ENCODE measurements at places on chromosomes 3 and 15.

DNA sequence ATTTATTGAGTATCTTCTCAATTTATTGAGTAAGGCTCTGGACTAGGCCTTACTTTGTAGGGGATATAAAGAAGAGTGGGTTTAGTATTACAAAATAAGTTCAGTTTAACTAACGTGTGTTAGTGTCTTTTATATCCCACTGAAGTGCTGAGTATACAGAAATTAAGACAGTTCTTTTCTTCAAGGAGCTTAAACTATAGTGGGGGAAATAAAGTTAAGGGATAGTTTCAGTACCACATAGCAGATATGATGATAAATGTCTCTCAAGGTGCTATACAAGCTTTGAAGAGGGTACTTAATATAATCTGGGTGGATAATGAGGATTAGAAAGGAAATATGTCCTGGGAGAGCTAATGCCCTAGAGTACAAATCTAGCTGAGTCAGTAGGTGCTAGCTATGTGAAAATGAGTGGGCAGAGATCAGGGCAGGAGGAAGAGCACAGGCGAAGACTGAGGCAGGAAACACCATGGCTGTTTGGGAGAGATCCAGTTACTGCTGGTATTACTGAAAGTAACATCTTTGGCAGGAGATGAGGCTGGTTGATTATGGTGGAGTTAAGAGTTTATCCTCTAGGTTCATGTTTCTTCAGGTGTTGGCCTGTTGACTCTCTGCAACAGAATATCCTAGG is 46.0 kb downstream of the TEX9 start:
- no peak for DNase-seq

GRCh38 chr15:96054621-96055020 is 275.9 kb upstream of the NR2F2 start:
- no peak for DNase-seq

DNA sequence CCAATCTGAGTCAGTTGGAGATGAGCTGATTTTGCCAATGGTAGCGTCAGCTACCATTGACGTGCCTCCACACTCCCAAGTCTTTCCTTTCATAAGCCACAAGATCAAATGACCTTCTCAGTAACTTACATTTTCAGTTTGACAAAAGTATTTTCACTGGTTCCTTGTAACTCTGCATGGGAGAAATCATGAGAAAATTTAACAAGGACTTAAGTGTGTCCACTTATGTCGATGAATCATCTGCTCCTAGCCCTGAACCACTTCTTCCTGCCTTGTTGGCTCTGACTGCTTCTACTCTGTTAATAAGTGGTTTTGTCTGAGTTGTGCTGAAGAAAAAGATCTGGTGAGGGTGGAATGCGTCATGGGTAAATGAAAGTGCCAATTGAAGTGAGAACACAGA is 101.2 kb downstream of the NFKBIZ start:
- DNase-seq = no peak

DNA sequence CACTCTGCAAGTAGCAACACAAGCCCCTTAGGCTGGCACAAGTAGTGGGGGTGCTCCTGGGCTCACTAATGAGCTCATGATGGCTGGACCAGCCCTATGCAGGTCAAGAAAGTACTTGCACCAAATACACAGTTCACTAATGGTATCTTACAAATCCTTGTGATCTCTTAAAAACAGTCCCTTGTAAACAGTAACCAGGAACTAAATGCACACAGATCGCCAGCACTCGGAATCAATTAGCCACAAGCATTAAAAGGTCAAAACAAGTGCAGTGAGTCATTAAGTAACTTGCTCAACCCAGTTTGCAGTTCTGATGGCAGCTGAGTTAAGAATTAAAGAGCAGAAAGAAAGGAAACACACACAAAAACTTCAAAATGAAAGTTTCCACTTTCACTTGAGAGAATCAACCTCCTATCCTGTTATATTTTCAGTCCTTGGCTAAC is 43.2 kb downstream of the ARHGEF3 start:
- DNase-seq = peak; percentile 60

- no peak for DNase-seq
These were observed 250.6 kb upstream of the LYSMD4 start for GRCh38 chr15:99983886-99984286.

- no peak for DNase-seq
These were observed 64.5 kb upstream of the WNT5A start for GRCh38 chr3:55551644-55552043.

GRCh38 chr3:177498037-177498857 is 301.0 kb upstream of the TBL1XR1 start:
- no peak for DNase-seq

- DNase-seq = no peak
These were observed 69.9 kb upstream of the GATM start for GRCh38 chr15:45448066-45448915.

GRCh38 chr3:134002306-134002705 is 27.4 kb downstream of the SLCO2A1 start:
- DNase-seq = peak; percentile 60

GRCh38 chr3:24020036-24020691 is 75.1 kb downstream of the NR1D2 start:
- DNase-seq = no peak

DNA sequence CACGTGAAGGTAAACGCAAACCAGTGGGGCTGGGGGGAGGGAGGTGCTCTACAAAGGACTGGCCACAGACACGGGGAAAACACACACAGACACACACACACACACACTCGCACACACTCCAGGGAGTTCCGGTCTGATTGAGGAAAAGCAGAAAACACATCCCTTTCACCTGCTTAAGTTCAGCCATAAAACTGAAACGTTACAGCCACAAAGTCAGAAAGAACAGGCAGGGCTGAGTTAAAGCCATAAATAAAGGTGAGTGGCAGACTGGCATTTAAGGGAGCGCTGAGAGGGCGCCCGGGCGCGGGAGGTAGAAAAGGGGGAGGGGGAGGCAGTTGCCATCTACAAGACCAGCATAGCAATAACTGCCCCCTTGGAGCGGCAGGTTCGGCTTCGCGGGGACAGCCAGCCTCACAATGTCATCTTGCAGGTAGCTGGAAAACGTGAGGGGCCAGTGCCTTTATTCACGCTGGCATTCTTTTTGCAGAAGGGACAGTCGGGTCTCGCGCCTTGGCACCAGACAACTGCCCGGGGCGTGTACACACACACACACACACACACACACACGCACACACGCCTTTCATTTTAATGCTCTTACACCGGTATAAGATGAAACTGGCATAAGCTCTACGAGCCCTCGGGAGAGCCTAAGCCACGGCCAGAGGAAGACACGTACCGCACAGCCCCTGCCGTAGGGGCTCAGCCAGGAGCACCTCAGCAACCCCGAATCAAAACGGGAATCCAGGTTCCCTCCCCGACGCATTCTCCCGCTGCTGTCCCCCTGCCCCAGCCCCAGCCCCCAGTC is 866 bp downstream of the TNIK start:
- DNase-seq = no peak

DNA sequence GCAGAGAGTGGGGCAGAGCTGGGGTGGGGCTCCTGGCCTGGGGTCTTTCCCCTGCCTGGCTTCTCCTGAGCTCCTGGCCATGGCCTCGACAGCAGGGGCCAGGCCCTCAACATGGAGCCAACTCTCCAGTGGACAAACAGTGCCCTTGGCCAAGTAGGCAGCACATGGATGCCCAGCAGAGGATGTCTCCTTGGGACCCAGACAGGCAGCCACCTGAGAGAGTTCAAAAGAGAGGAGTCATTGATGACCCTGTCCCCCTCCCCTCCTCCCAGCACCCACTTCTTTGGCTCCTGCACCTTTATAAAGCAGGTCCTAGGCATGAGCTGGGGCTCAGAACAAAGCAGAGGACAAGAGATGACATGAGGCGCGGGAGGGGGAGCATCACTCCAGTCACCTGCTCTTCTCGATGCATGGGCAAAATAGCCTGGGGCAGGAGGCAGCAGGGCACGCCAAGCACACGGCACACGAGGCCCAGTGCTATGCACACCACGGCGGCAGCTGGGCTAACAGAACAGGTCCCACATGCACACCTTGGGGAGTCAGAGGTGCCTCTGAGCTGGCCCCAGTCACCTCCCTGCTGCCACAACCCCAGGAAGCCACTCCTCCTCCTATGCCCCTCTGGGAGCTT is 27.4 kb downstream of the SHISA5 start:
- no peak for DNase-seq

DNA sequence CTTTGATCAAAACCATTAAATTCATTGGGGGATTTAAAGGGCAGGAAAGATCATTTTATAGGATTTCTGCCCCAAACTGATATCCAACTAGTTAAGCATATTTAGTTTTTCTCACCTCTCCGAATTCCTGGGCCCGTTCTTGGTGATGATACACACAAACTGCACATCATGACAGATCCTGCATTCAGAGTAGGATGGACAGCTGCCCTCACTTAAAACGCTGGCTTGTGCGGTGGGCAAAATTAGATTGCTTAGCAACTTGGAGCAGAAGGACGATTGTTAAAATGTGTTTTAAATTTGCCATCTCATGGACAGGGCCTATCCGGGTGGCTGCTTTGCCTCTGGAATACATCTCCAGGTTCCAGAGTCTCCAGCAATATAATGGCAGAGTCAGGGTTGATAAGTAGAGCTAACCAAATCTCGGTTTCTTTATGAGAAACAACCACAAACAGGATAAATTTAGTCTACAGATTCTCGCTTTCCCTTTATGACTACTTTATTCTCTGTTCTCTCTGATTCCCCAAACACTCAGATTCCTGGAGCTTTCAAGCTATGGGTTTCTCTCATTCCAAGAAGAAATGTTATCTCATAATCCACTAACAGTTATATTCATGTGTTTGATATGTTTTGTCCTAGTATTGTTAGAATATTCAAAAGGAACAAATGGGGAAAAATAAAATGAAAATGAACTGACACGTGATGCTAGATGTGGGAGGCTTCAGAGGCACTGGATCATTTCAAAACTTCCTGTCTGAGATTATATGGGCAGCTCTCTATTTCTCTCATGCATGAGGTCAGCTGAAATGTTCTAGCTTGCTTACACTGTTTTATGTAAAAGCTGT is 1014.1 kb upstream of the SEMA6D start:
- DNase-seq = no peak

- no peak for DNase-seq
These were observed 664.6 kb downstream of the AGBL1 start for GRCh38 chr15:86744198-86744780.

- DNase-seq = no peak
These were observed 189.2 kb downstream of the GBE1 start for GRCh38 chr3:81572201-81572756.

- DNase-seq = no peak
These were observed 56.4 kb downstream of the FILIP1L start for GRCh38 chr3:100057716-100058575.

DNA sequence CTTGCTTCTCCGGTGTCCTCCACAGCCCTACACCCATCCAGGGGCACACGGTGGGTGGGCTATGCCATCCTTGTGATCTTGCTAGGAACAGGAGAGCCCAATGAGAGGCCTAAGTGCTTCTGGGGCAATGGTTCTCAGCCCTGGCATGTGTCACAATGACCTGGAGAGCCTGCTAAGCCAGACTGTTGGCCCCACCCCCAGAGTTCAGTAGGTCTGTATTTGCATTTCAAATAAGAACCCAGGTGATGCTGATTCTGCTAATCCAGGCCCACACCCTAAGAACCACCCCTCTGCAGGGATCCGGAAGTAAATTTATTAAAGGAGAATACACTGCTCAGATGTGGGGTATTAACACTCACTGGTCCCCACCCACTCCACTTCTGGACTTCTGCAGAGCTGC is 57.9 kb downstream of the RORA start:
- DNase-seq = no peak

GRCh38 chr3:48716508-48716981 is 476 bp downstream of the IP6K2 start:
- no peak for DNase-seq

DNA sequence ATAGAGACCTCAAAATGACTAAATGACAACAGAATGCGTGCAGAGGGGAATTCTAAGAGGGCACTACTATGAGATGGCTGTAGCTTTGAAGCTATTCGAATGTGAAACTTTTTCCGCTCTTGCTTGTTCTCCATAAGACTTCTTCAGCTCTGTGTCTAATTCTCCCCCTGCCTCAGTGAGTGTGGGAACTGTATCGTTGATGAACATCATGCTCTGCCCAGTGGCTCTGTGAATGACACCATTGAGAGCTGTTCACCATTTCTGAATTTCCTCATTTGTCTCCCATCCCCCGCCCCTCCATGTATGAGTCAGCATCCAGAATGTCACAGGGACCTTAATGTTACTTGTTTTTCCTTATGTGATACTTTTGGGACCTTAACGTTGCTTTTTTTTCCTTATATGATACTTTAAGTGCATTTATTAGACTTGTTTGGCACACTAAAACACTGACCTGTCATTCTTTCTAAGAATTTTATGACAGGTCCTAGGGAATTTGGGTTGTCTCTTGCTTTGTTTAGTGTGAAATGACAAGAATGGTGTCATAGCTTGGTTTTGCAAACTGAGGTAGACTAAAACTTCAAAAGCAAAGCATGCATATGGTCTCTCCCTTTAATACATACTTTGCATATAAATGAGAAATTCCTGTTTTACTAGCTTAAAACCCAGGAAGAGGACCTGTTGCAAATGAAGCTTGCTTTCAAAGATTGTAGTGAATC is 99.6 kb downstream of the FNDC3B start:
- DNase-seq = no peak

- no peak for DNase-seq
These were observed 155.2 kb downstream of the DNAJB8 start for GRCh38 chr3:128311441-128311844.

DNA sequence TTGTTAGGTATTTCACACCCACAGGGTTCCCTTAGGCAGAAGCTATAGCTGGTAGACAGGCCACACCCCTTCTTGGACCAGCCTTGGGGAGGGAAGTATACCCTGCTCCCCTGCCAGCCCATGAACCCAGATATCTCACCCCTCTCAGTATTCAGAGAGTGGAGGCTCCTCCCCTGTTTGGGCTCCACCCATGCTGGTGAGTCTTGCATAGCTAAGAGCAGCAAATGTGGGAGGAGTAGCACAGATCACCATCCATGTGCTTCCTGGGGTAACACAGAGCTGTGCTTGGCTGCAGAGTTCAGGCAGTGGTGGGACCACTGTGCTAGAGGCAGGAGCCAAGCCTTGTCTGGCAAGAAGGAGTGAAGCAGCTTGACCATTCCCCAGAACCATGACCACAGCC is 427.2 kb downstream of the ZIC1 start:
- no peak for DNase-seq

DNA sequence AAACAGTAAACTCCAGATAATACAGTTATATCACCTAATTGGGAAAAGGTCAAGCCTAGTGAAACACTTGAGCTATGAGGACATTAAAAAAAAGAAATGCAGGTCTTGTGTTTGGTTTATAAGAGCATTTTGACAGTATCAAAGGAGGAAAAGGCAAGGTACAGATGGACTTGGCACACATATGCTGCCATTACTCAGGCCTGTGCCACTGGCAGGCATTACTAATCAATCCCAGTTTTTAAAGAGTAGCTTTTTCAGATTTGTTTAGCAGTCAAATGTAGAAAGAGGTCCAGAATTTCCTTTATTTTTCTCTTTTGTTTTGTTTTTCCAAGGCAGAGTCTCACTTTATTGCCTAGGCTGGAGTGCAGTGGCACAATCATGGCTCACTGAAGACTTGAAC is 38.9 kb downstream of the MDFIC2 start:
- no peak for DNase-seq
